ENCODE measurements at places on chromosomes 6 and 20. TPM values are rescaled to one million over a fixed set of nuclear protein-coding genes. Genes with fewer than 3 reads are reported as not detected.

The ADGRF5 gene
- not detected for total RNA-seq

The ZDHHC14 gene
- 2.5 TPM for total RNA-seq

The FGD2 gene
- 1.6 TPM for total RNA-seq

DNA sequence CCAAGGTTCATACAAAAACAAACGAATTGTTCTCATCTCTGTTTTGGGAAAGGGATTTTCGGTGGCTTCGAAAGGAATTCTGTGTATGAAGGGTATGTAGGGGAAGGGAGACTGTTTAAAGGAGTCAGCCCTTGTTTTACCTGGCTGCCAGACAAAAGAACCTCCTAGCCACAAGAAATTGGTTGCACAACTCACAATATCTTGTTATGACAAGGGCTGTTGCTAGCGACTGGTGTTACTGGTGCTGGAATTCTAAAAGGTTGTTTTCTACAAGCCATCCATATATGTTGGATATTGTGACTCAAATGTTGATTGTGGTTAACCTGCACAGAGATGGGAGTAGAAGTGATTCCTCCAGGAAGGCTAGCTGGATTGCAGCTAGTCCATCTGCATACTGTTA is 34.6 kb upstream of the CITED2 start:
- no peak overlapping the region for H3K4me3 ChIP-seq
- peaks cover 3% of the 10 kb centered on the region for H3K27me3 ChIP-seq
- no peak for DNase-seq
- H3K27ac ChIP-seq = no peak overlapping the region
- no peaks in the 10 kb centered on the region for H3K36me3 ChIP-seq

- peaks cover 4% of the 10 kb centered on the region for H3K36me3 ChIP-seq
- H3K27ac ChIP-seq = no peak overlapping the region
- H3K4me3 ChIP-seq = no peak overlapping the region
- H3K4me1 ChIP-seq = peaks cover 15% of the 10 kb centered on the region
Measured at GRCh38 chr6:21188505-21189223, 404.9 kb upstream of the SOX4 start.

Measured in activated CD8-positive, alpha-beta T cell treated with anti-CD3 and anti-CD28 coated beads for 36 hours (primary cell).